ENCODE measurements at places on chromosomes 13 and 19.

GRCh38 chr19:55695511-55696290 lies 20.7 kb downstream of the EPN1 start:
- DNase-seq: no peak

DNA sequence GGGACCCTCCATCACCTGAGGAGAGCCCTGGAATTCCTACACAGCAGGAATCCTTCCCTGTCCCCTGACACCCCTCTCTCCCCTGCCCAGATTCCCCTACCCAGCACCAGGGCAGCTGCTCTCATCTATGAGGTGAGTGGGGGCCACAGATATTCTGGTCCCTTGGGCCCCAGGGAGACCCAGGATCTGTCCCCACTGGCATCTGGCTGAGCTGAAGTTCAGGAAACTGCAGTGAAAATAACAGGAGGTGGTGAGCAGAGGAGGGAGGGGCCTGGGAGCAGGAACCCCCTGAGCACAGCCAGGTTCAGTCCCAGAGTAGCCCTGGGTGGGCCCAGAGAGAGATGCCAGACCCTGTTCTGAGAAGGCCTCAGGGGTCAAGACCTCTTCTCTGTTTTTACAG lies 10.1 kb downstream of the CEACAM21 start:
- no peak for DNase-seq

GRCh38 chr19:590396-590745 lies 690 bp downstream of the HCN2 start:
- no peak for DNase-seq

GRCh38 chr13:91280801-91281200 lies 66.7 kb upstream of the MIR17HG start:
- no peak for DNase-seq
